Naive B cell (primary cell): ENCODE measurements at places on chromosomes 6 and 20. TPM values are rescaled to one million over a fixed set of nuclear protein-coding genes. Genes with fewer than 3 reads are reported as not detected.

- DNase-seq = no peak
Measured at GRCh38 chr20:22583773-22584521, 425 bp downstream of the FOXA2 start.

JPH2 gene
- not detected for polyA plus RNA-seq

DNA sequence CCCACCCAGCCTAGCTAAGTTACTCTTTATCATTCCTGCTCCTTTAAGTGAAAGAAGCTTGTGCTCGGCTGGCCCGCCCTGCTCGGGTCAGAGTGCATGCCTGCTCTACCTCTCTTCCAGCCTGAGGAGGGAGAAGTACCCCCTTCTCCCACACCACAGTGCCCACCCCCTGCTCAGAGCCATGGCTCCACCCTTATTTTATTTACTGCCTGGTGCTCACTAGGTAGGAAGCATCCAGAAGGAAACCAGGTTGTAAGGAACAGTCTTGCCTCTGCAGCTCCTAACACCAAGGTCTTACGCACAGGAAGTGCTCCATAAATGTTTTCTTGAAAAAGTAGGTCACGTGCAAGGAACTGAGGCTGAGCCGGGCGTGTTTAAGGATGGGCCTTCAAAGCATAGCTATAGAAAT, 105.7 kb upstream of the SNX9 start:
- no peak for DNase-seq

C6orf52 gene
- polyA plus RNA-seq = not detected

ALDH8A1 gene
- 0.11 TPM for polyA plus RNA-seq

- no peak for DNase-seq
Measured at GRCh38 chr6:157964100-157964499, 17.6 kb upstream of the SYNJ2 start.

GRCh38 chr6:136426627-136427377, 123.4 kb downstream of the MAP7 start:
- DNase-seq = no peak

NAA20 gene
- 109 TPM for polyA plus RNA-seq

DNA sequence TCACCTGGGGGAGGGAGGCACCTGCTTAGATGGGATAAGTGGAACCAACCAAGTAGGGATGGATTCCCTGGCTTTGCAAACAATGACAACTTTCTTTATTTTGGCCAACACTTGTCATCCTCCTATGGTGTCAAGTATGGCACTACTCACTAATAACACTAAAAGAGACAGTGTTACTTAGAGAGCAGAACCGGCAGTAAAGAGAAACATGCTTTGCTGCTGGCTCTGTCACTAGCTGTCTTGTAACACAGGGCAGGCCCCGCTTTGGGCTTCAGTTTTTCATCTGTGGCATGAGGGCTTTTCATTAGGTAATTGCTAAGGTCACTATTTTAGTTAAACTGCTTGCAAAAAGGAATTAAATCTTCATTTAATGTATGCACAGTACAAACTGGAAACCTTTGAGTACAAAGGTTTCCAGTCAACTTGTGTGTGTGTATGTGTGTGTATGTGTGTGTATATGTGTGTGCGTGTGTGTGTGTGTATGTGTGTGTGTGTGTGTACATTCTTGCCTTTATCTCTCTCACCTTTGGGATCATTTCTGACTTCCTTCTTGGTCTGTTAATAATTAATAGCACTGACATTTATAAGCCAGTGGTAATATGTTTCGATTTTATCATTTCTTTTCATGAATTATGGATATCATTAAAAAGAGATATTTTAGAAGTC, 64.7 kb downstream of the BTBD3 start:
- no peak for DNase-seq

HDGFL1 gene
- not detected for polyA plus RNA-seq

DNA sequence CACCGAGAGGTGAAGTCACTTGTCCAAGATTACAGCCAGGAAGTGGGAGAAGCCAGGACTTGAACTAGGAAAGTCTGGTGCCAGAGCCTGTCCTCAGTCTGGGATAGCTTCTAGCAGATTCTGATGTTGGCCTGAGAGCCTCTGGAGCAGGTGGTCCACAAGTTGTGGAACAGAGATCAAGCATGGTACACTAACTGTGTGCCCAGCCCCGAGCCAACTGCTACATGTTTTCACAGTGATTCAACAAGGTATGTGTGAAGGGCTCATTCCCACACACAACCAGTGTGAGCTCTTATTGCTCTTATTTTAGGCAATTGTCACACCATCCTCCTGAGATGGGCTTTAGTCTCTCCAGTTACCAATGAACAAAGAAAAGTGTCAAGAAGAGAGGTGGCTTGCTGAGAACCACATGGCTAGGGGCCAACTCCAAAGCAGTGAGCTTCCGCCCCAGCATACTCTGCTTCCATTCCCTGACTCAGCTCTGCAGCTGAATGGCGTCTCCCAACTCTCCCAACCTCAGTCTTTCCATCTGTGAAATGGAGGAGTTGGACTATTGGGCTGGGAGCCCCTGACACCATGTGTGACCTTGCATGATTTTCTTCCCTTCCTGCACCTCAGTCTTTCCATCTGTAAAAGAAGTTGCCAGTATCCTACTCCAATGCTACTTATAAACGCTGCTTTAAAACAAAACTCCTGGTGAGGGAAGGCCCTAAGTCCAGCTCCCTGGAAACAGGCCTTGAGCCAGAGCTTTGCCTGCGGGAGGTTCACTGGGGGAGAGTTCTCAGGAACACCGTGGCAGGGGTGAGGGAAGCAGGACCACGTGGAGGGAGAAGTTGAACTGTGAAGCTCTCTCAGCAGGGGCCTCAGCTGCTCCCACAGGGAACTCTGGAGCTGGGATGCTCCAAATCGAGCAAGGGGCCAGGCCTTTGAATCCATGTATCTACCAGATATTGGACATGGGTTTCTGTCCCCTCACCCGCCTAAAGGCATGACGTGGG, 40.9 kb downstream of the CDH22 start:
- no peak for DNase-seq

GRCh38 chr6:169589699-169590257, 112.1 kb downstream of the WDR27 start:
- peak; percentile 78 for DNase-seq

GRCh38 chr20:56978475-56978874, 288.0 kb downstream of the BMP7 start:
- no peak for DNase-seq

OOEP gene
- polyA plus RNA-seq = not detected

GRCh38 chr6:92710048-92710447, 709.3 kb downstream of the EPHA7 start:
- DNase-seq = no peak

MACROD2 gene
- polyA plus RNA-seq = 32.6 TPM

- no peak for DNase-seq
Measured at GRCh38 chr20:3084283-3084985, at the start of gene AVP. Gene AVP (minus strand): TSS chr20:3084724. CDS start chr20:3084674, 50 bp downstream.

DNA sequence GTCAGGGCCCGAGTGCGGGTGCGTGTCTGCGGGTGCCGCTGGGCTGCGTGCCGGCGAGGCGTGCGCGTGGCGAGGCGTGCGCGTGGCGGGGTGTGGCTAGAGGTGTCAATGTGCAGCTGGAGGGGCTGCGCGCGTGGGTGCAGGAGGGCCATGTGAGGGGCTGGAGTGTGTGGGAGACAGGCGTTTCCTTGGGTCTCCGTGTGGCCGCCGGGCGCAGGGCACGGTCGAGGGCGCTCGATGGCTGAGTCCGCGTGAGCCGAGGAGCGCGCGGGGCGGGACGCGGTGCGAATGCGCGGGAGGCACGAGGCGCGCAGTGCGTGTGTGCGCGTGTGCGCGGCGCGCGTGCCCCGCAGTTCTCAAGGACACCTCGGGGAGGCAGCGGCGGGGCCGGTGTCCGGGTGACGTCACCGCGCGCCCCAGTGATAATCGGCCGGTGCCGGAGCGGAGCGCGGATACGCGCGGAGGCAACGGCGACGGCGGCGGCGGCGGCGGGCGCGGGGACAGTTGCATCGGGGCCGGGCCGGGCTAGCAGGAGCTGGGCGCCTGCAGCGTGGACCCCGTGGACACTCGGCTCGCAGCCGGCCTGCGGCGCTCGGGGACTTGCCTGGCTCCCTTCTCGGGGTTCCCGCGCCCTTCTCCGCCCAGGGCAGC, 38.7 kb downstream of the YTHDF1 start:
- no peak for DNase-seq

WFDC9 gene
- polyA plus RNA-seq = not detected

DNA sequence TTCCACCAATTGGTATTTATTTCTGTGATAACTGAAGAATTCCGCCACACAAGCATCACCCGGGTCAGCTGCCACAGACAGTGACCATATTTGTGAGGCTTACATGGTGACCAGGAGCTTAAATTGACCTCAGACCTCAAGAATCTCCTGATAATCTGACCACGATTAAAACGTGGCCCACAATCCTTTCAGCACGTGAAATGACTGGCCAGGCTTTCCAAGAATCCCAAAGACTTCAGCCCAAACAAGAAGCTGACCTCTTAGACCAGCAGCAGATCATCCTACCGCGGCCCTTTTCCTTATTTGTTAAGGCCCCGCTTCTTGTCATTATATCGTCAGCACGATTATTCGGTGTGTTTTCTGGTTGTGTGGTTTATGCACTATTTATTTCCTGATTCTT, 45.6 kb upstream of the CD93 start:
- DNase-seq = no peak

MYB gene
- not detected for polyA plus RNA-seq

DNA sequence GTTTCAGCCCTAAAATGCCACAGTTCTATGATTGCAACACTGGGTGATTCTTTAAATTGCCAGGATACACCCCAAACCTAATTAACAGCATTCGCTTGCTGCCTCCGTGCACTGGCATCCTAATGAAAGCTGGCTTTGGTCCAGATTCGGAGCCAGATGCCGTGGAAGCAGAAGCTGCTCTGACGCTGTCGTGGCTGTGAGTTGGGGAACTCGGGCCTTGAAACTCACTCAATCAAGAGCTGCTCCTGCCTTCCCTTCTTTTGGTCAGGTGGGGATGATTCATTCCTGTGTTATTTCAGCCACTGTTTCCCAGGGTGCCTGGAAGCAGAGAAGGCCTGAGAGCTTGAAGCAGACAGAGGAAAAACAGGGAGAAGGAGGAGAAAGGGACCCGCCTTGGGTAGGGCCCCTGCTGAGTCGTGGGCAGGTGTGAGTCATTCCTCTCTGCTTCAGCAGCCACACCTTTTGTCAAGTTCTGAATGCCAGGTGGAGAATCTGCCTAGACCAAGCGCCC, 36.2 kb upstream of the DSP start:
- no peak for DNase-seq

GRCh38 chr20:24598996-24599395, 129.6 kb downstream of the SYNDIG1 start:
- no peak for DNase-seq

DNA sequence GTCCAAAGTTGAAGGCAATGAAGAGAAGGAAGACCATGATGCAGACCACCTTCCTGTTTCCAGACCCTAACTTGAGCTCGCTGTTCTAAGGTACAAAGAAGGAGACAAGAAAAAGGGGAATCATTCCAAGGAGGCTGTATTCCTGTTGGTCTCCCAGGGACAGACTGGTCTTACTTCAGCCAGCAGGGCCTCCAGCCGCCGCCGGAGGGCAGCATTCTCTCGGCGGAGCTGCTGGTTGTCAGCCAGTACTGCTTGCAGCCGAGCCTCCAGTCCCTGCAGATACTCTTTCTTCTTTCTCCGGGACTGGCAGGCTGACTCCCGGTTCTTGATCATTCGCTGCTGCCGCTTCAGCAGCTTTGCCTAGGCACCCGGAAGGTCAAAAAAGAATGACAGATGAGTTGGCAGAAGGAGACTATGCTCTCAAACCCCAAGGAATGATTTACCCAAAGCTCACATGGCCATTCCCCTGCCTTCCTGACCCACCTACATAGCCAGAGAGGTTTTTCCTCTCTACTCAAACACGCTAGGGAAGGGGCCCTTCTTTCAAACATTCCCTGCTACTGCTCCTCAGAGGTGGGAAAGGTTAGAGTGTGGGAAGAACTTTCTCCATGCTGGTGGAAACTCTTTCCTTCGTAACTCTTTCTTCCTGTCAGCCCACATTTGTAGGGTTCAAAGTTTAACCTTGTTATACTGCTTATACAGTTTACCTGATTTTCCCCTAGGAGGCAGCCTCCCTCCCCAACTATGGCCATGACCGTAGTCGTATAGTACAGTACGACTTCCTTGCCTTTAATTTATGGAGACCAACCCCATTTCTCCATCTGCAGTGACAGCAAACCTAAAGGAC, 9.0 kb downstream of the ATF6B start:
- DNase-seq = peak; percentile 63

NRSN1 gene
- polyA plus RNA-seq = not detected

HLA-DMB gene
- 1,346 TPM for polyA plus RNA-seq

DNA sequence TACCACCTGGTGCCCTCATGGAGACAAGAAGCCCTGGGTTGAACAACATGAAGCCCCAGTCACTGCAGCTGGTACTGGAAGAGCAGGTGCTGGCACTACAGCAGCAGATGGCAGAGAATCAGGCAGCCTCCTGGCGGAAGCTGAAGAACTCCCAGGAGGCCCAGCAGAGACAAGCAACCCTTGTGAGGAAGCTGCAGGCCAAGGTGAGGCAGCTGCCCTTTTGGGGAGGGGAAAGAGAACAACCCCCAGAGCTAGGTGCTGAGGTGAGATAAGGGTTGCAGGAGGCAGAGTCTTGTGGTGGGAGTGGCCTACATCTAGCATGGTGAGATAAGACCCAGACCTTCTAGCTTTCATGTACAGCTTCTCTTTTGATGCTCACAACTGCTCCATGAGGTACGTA, 7.0 kb downstream of the CEP250 start:
- peak; percentile 29 for DNase-seq

HLA-G gene
- polyA plus RNA-seq = 0.23 TPM

- no peak for DNase-seq
Measured at GRCh38 chr6:54320871-54321270, 12.6 kb downstream of the TINAG start.

CST11 gene
- not detected for polyA plus RNA-seq

- DNase-seq = no peak
Measured at GRCh38 chr6:55469951-55470366, 109.0 kb downstream of the HMGCLL1 start.

- peak; percentile 40 for DNase-seq
Measured at GRCh38 chr6:163705923-163706322, 291.4 kb downstream of the QKI start.

OR2B6 gene
- polyA plus RNA-seq = not detected

DNA sequence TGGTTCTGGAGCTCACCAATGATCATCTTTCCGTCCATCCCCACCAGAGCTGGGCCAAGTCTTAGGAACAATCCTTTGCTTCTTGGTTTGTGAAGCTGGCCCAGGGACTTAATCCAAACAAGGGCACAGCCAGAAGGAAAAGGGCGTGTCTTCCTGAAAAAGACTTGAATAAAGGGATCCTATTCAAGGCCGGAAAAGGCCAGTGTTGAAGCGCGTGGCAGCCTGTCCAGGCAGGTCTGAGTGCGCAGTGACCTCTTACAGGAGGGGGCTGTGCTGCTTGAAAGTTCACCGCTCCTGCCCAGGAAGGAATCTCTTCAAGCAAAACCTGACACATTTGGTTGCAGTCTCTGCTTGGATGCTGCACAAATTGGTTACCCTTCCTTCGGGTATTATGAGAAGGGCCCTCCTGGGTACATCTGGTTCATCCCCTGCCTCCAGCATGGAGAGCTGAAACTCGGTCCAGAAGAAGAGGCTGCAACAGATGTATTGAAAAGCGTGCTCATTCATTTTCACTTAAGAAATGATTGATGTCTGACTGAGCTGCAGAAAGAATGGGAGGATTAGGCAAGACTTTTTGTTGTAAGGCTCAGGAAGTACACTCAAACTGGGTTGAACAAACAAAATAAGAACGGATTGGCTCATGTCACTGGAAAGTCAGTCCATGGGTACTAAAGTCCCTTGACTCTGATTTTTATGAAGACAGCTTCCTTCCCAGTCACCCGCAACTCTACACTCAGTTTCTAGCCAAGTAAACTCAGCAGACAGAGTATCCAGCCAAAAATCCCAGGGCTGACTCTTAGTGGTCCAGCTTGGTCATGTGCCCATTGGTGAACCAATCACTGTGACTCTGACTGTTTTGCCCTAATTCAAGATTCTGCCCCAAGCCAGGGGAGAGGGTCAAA, 136.3 kb downstream of the TFAP2C start:
- DNase-seq = no peak

CDH26 gene
- 0.15 TPM for polyA plus RNA-seq
